ENCODE measurements at places on chromosomes 7 and 10. TPM values are rescaled to one million over a fixed set of nuclear protein-coding genes. Genes with fewer than 3 reads are reported as not detected.

The FAM221A gene
- total RNA-seq, result 0.45 TPM

The SPAM1 gene
- not detected for total RNA-seq

The FAM25C gene
- total RNA-seq, result not detected

The OR2A12 gene
- not detected for total RNA-seq

The PDCD11 gene
- total RNA-seq, result 41.0 TPM

The MBL2 gene
- total RNA-seq, result not detected

The HOXA7 gene
- total RNA-seq, result 4.7 TPM

The NPSR1 gene
- not detected for total RNA-seq

The FRMD4A gene
- total RNA-seq, result 3.3 TPM

The GHRHR gene
- not detected for total RNA-seq

The C10orf105 gene
- not detected for total RNA-seq

The PNLIPRP2 gene
- not detected for total RNA-seq

The TMEM254 gene
- 22.3 TPM for total RNA-seq

The SH2B2 gene
- 3.6 TPM for total RNA-seq

The CFAP46 gene
- total RNA-seq, result 1.5 TPM

The ZNF783 gene
- 6.9 TPM for total RNA-seq

The DENND2A gene
- total RNA-seq, result 0.78 TPM

The ZNF479 gene
- not detected for total RNA-seq

The GALNT17 gene
- not detected for total RNA-seq

The PSPH gene
- 27.4 TPM for total RNA-seq

The TRIM56 gene
- 13.4 TPM for total RNA-seq

The GPRIN2 gene
- 32.7 TPM for total RNA-seq

The RBM20 gene
- 2.6 TPM for total RNA-seq

The MYO3A gene
- not detected for total RNA-seq

The CALHM1 gene
- not detected for total RNA-seq

The ACTL6B gene
- not detected for total RNA-seq

The STAG3 gene
- total RNA-seq, result not detected

The MYL10 gene
- total RNA-seq, result not detected

The CAMK2B gene
- 0.14 TPM for total RNA-seq

The KCNH2 gene
- total RNA-seq, result 1.5 TPM

The FAM24B gene
- total RNA-seq, result 14.8 TPM

The MSMB gene
- total RNA-seq, result not detected

The ASAH2 gene
- 0.38 TPM for total RNA-seq

The C10orf88 gene
- total RNA-seq, result 9.8 TPM

The GRID2IP gene
- not detected for total RNA-seq

The UNCX gene
- total RNA-seq, result not detected

The TSPAN15 gene
- 125 TPM for total RNA-seq

The DLG5 gene
- total RNA-seq, result 28.9 TPM

The SPDYE11 gene
- not detected for total RNA-seq

The GRK5 gene
- 8.5 TPM for total RNA-seq

The CYP51A1 gene
- total RNA-seq, result 41.0 TPM

The INSYN2A gene
- total RNA-seq, result 2.3 TPM

The SLC26A4 gene
- 0.19 TPM for total RNA-seq

The ATAD1 gene
- total RNA-seq, result 44.3 TPM

The FAM241B gene
- 17.2 TPM for total RNA-seq

The VPS37D gene
- 6.6 TPM for total RNA-seq
